H7 (cell line): ENCODE measurements at places on chromosomes 2 and 18.

DNA sequence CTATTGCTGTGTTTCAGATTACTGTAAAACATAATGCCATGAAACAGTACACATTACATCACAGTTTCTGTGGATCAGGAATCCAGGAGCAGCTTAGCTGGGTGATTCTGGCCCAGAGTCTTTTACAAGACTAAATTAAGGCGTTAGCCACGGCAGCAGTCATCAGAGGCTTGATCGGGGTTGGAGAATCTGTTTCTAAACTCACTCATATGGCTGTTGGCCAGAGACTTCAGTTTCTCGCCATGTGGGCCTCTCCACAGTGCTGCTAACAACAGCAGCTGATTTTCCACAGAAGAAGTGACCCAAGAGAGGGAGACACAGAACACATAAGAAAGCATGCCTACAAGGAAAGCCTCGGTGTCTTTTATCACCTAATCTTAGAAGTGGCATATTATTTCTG is 89.2 kb upstream of the MYO3B start:
- no peak for DNase-seq

- DNase-seq: no peak
These were observed 62.2 kb upstream of the PLA2R1 start for GRCh38 chr2:160124571-160124970.

- DNase-seq: no peak
These were observed 178.1 kb downstream of the RAB3GAP1 start for GRCh38 chr2:135230150-135230549.

- no peak for DNase-seq
These were observed 468.4 kb upstream of the CRIM1 start for GRCh38 chr2:35887146-35887545.

DNA sequence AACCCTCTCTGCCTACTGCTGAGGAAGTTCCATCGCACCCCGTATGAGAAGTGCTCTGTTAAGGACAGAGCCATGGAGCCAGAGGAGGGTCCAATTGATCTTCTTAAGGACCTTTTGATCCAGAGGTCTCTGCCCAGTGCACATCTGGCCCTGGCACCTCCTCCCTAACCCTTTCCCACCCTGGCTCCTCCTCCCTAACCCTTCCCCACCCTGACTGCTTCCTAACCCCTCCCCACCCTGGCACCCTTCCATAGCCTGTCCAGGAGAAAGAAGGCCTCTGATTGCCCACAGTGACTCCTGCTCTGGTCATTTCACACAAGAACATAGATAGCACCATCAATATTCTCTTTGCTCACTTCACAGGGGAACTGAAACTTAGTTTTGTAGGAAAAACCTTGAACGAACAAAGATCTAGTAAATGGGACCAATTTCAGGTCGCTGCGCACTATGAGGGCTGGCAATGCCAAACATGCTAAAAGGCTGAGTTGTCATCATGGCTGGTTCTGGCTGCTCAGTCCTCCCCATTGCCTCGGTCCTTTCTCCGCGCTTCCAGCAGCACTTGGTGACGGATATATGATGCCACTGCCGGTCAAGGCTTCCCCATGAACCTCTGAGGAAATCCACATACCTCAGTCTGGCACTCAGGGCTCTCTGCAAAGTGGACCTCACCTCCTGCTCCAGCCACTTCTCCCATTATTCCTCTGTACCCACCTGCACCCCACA is 49.2 kb downstream of the PKDCC start:
- DNase-seq: no peak

DNA sequence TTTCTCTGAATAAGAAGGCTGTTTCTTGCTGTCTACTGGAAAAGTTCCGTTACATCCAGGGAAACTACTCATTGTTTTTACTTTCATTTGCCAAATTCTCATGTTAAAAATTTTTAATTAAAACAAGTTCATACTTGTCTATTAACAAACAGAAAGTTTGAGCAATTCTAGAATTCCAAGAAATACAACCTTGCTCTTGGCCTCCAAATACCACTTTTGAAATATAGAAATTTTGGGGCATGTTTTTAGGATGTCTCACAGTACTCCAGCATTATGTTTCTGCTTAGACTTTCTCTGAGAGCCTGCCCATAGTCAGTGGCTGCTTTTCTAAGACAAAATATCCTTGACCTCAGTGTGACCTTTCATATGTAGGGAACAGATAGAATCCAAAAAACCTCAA is 228.7 kb upstream of the RND3 start:
- no peak for DNase-seq

GRCh38 chr2:165958313-165958960 is 4.9 kb upstream of the TTC21B start:
- no peak for DNase-seq

GRCh38 chr2:164711766-164712138 is 90.5 kb upstream of the GRB14 start:
- DNase-seq: no peak

- peak; percentile 96 for DNase-seq
These were observed at the start of gene MC5R for GRCh38 chr18:13823707-13824395. Gene MC5R (plus strand): TSS chr18:13824149. CDS start chr18:13825766, 1,617 bp downstream.

GRCh38 chr18:69715191-69715795 is 232.4 kb downstream of the CD226 start:
- DNase-seq: no peak

DNA sequence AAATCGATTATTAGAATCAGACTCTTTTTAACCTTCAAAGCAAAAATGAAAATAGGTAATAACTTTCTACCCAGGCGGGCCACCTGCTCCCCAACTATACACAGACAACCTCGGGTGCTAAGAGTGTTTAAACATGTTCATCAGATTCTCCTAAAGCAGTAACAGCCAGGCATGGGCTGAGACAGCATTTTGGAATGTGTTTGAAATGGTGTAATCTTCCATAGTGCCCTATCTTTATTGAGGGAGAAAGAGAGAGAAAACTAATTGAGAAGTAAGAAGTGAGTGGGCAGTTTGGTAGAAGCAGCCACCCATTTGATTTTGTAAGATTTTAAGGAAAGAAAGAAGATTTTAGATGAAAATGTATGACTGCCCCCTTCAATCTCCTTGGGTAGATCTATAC is 196.1 kb upstream of the CTAGE1 start:
- DNase-seq: no peak

DNA sequence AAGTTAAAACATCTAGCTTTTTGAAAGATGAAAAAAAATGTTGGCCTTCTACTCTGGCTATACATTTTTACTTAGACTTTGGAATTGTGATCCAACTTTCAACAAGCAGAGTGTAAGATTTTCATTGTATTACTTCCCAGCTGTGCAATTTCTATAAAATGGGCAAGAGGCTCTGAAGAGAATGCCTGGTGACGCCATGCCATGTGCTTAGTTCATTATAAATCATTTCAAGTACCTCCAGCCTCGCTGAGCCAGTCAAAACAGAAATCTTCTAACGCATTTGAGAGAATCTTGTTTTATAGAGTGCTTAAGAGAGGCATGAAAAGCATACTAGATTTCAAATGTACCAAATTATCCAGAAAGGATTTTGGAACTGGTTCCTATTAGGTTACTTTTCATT is 10.1 kb upstream of the STK17B start:
- no peak for DNase-seq

GRCh38 chr2:23924589-23925359 is 2.1 kb downstream of the ATAD2B start:
- no peak for DNase-seq

DNA sequence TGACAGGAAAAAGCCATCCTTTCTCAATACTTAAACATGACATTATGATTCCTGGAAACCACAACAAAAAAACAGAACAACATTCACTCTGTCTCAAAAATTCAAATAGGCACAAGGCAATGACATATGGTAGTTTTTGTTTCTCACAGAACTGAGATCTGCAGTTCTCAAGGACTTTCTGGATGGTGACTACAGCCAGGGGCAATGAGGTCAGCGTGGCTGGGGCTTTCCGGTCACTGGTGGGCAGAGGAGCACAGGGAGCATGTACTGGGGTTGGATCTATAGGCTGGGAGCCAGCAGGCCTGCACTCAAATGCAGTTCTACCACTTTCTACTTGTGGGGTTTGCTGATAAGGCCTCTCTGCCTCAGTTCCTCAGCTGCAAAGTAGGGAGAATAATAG is 72.0 kb downstream of the CTAGE1 start:
- DNase-seq: no peak

- peak; percentile 1 for DNase-seq
These were observed 643.0 kb upstream of the FAM98A start for GRCh38 chr2:34241905-34242762.

DNA sequence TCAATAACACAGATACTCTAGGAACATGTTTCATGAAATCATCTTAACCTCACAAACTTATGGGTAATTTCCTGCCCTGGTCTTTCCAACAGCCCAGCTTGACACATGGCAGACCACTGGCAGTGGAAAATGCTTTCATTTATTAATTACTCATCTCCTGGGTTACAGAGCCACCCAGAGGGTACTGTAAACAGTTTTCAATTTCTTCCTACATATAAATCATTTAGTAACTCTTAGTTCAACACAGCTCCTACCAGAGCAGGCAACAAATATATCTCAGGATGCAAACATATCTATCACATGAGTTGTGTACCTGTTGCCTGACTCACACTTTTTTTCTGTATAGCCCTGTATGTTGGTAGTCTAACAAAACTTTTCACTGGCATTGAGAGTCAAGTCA is 99.2 kb upstream of the VRK2 start:
- no peak for DNase-seq

GRCh38 chr18:77039196-77040130 is 93.1 kb downstream of the MBP start:
- DNase-seq: no peak

DNA sequence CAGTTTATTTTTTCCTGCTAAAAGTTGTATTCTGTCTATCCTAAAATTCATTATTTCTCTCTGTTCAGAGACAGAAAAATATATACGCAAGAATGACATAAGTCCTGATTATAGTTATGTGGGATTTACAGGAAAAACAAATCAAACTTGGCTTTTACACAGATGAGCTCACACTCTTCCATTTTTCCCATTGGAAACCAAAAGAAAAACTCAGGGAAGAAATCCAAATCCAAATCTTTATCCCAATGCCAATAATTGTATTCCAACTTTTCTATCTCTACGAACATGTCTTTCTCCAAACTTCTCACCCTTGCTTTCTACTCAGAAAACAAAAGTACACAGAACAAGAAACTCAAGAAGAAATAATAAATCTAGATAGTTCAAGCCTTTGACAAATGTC is 249.1 kb upstream of the TMEFF2 start:
- no peak for DNase-seq

- DNase-seq: no peak
These were observed 28.3 kb downstream of the MAP3K2 start for GRCh38 chr2:127359520-127359919.

- DNase-seq: peak; percentile 38
These were observed 23.7 kb downstream of the NCAPH start for GRCh38 chr2:96359310-96359709.

- no peak for DNase-seq
These were observed 103.6 kb upstream of the BCL2L11 start for GRCh38 chr2:111017034-111017622.

DNA sequence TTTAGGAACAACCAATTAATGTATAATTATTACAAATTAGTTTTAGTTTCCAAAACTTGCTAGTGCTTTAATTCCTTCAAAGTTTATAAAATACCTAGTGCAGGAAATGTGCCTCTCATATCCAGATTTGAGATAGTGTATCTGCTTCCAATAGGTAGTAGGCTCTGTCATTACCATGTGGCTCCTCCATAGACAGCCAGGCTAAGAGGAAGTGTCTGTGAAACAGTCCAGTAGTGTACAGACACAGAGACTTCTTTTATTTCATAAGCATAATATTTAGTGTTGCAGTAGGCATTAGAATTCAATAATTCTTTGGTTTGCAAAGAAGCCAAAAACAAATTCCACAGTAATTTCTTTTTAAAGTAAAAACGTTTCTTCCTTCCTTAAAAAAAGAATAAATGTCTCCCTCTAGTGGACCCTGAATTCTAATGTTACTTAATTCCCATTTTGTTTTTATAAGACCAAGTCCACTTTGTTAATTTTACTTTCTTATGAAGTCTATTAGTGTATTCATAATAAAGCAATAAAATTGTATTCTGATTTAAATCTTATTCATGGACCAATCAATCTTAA is 101.2 kb downstream of the NEB start:
- no peak for DNase-seq

GRCh38 chr2:67272195-67272594 is 124.9 kb upstream of the ETAA1 start:
- DNase-seq: no peak

DNA sequence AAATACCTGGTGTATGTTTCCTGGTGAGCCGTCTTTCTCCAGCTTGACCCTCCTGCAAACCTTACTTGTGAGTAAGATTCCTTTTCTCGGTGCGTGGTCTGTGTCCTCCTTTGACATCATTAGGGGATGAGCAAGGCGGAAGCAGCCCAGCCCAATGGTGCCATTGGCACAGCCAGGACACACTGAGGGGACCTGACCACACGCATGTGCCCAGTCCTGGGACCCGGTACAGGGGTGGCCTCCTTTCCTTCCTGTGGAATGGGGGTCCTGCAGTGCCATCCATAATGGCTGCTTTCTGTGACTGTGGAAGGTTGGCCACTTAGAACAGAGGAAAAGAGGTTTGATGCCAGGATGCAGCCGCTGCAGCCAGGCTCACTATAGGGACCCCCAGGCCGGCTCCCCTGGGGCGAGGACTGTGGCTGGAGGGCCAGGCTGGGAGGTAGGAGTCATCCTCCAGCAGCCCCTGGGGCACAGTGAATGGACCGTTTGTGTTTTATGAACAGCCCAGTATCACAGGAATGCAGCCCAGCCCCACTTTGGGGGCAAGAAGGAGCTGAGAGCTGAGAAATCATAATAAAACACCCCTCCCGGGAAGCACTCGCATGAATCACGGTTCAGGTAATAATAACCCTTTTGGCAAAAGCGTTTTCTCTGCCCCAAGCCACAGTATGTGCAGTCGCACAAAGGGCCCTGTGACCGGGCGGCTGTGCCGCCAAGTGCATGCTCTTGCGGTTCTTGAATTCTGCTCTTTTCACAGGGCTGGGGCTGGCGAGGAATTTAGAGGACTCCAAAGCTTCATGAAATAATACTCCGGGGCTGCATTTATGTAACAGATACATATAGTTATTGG is 73.2 kb downstream of the ASB1 start:
- DNase-seq: peak; percentile 35

DNA sequence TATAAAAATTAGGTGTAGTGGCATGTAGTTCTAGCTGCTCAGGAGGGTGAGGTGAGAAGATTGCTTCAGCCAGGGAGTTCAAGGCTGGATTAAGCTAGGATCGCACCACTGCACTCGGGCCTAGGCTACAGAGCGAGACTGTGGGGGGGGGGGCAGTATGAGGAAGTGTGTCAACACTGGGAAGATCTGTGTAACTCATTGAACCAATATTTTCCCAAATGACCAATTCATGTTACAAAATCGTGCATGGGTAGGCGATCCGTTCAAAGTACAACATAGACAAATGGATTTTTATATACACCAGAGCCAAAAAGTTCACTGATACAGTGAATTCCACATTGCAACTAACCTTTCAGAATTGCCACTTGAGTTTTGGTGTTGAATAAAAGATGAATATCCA is 8.1 kb downstream of the SMAD4 start:
- DNase-seq: no peak

- no peak for DNase-seq
These were observed 232.3 kb downstream of the MREG start for GRCh38 chr2:215780907-215781685.

GRCh38 chr2:207483477-207483876 is 46.3 kb upstream of the CREB1 start:
- no peak for DNase-seq
